ENCODE measurements at places on chromosomes 13 and 19.

DNA sequence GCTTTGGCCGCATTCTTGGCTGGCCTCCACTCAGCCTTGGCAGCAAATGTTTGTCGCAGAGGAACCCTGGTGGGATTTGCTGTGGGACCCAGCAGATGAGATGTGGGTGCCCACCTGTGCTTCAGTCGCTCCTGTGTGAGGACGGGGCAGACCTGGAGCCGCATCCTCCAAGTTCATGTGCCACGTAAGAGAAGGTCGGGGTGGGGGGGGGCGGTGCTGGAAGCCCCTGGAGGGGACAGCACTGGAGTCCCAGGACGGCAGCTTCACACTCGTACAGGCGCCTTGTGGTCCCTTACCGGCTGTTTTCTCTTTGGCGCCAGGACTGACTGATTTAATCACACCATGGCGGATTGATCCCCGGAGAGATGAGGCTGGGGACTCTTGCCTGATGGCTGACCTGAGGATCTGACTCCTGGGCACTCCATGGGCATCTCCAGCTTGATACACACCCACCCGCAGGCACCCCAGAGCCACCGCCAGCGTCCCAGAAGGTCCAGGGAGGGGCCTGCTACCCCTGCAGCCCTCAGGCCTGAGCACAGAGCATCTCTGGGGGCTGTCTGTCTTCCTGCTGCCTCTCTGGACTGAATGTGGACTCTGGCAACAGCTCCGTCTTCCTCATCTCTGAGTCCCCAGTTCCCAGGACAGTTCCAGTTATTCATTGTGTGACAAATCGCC, 10.0 kb upstream of the GRTP1 start:
- DNase-seq: peak; percentile 76

GRCh38 chr13:101846701-101847100, 394.2 kb downstream of the ITGBL1 start:
- no peak for DNase-seq

DNA sequence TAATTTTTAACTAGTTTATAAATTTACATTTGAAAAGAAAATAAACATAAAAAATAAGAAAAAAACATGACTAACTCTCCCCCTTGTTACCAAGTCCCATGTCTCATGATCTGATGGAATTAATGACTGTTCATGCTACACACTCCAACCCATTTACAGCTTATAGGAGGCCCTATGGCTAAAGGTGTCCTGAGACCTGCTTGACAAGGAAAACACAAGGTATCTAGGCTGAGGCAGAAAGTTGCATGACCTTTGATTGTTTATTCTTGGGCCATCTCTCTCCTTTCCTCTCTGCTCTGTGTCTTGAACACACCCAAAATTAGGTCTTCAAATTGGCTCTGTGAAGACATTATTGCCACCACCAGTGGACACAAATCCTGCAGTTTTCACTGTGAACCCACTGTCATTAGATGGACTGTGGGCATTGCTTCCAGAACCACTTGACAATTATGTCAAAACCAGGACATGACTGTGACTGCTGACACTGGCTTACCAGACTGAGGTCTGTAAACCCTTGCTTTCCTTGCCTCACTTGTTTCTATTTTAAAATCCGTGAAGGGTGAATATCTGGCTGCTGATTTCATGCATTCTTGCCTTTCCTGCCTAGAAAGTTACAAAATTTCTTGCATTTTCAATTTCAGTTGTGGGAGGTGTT, 386.5 kb upstream of the SPRY2 start:
- no peak for DNase-seq

DNA sequence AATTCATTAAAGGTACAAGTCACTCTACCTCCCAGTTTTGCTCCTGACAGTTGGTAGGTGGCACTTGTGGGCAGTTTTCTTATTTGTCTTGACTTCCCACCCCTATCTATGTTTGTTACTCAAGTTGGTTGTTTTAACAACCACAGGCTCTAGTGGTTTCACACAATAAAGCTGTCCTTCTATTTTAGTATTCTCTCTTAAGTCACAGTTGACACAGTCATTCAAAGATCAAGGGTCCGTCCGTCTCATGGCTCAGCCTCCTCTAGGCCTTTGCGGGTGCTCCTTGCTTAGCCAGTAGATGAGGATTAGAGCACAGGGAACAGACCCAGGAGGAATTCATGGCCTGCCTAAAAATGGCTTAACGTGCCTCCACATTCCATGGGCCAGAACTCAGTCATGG, 573.7 kb downstream of the IRS2 start:
- no peak for DNase-seq

DNA sequence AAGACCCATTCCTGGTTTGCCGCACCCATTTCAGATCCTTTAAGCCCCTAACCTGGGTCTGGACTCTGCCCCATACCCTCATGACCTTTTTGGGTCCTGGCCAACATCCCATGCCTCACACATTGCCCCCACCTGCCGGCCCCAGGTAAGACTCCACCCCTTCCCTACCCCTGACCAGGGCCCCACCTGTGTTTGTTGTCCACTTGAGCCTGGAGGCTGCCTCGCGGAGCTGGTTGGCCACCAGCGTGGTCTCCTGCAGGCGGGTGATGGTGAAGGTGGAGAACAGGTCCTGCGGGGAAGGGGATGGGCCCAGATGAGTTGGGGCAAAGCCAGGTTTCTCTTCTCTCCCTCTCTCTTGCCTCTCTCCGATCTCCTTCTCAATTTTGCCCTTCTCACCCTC, 19.5 kb downstream of the MAN2B1 start:
- no peak for DNase-seq

GRCh38 chr19:10871711-10872545, 575 bp downstream of the CARM1 start:
- DNase-seq: no peak

All from vagina (tissue), 2 donors.